ENCODE measurements at places on chromosomes 6 and 20. TPM values are rescaled to one million over a fixed set of nuclear protein-coding genes. Genes with fewer than 3 reads are reported as not detected.
A peak's percentile ranks its signal among the peaks of the same experiment; 100 is the strongest.

- no peak for DNase-seq
Measured at GRCh38 chr6:143607974-143608373, 69.8 kb upstream of the PHACTR2 start.

DNA sequence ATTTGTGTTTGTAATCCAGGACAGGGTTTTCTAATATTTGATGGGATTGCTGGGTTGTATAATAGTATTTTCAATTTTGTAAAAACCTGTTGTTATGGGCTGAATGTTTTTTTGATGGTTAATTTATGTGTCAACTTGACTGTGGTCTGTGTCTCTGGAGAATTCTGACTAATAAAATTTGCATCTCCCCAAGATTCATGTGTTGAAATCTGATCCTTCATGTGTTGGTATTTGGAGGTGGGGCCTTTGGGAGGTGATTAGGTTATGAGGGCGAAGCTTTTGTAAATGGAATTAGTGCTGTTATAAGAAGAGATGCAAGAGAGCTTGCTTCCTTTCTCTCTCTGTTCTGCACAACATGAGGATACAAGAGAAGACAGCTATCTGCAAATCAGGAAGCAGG is 48.7 kb upstream of the SAMD5 start:
- no peak for DNase-seq

DNA sequence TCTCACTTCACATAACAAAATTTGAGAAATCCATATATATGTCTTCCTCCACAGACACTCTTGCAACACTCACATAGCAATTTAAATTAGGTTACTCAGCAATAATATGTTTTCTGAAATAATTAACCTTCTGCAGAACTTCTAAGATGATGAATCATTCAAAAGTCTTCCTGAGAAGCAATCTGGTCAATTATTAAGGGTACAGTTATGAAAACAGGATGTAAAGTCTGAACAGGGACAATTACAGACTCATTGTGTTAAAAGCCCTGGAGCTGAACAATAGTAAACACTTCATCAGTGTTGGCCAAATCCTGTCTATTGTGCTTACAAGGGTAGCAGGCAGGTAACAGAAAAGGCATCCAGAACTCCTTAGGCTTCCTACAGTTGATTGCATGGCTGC is 75.4 kb downstream of the FILIP1 start:
- no peak for DNase-seq

DNA sequence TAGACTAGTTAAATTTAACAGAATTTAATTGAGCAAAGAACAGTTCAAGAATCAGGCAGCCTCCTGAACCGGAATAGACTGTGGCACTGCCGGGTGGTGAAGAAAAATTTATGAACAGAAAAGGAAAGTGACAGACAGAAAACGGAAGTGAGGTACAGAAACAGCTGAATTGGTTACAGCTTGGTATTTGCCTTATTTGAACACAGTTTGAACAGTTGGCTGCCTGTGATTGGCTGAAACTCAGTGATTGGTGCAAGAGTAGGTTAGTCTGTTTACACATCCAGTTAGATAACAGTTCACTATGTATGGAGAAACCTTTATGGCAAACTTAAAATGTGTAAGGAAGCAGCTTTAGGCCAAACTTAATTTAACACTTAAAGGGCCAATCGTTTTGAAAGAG is 116.0 kb upstream of the CITED2 start:
- DNase-seq = no peak

DNA sequence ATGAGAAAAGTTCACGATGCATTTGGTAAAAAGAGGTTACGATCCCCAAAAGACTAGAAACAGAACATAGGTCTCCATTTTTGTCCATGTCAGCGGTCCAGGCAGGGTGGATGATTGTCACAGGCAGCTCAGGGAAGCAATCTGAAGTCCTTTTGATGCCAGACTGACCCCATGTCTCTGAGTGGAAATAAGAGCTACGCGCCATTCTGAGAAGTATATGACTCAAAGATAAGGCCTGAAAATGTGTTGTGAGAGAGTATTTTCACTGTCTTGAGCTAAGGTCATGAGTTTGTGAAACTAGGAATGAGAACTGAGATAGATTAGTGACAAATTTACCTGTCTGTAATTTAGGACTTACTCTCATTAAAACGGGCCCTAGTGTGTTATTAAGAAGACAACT is 69.5 kb downstream of the LYRM4 start:
- DNase-seq = no peak

DNA sequence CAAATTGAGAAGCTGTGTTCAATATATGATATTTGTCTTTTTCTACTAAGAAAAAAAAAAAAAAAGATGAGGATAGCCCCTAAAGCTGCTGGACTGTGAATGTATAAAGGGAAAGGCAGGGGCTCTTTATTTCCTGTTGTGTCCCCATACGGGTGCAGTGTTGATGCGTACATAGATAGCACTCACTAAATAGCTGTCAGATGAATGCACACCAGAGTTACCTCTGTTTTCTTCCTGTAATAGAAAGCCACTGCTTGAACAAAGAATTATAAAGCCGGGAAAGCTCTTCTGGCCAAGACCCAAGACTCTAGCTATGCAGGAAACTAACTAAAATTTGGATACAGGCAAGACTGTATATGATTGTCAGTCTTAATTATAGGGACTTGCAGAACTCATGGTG is 260.0 kb downstream of the FARS2 start:
- DNase-seq = no peak

DNA sequence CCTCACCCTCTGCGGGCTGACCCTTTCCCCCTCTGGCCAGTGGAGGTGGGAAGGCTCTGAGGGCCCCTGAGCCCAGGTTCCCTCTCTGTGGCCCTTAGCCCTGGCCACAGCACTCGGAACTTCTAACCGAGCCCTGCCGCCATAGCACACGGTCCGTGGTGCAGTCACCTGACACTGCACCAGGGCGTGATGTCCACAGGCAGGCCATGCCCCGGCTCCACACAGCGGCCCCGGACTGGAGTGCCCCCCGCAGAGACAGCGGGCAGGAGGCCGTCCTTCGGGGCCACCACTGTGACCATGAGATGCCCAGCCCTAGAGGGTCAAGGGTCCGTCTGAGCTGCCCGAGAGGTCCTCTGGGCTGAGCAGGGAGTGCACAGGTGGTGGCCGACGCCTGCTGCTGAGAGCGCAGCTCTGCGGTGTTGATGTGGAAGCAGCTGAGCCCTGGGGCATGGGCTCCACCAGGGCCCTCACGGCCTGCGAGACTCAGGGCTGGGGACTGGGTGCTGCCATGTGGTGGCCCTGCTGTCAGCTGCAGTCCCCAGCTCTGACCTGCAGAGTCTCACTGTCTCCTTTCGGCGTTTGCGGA is 11.2 kb upstream of the BHLHE23 start:
- no peak for DNase-seq

DNA sequence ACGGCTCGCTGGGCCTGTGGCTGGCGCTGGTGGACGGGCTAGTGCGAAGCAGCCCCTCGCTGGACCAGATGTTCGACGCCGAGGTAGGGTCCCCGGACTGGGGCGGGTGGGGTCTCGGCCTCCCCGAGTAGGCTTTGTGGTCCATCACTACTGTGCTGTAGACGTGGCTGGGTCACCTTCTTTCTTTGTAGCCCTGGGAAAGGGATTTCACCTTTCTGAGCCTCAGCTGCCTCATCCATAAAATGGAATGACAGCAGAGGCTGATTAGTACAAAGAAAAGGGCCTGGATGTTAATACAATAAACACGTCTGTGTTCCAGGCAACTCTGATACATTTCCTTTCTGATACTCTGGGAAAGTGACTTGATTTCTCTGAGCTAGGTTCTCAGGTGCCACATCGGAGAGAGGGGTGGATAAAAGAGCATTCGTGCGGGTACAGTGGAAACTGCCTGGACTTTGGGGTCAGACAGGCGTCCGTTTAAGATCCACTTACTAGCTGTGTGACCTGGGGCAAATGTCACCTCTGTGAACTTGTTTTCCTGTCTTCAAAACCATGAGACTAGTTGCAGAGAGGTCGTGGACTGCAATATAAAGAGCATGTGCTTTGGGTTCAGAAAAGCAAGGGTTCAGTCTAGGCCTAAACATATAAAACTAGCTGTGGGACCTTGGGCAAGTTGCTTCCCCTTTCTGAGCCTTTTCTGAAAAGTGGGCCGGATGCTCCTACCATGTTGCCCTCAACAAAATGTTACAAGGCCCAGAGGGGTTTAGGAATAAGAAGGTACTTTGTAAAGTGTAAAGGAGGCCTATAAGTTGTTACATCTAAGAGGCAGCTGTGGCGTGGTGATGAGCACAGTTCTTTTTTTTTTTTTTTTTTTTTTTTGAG is 896 bp downstream of the SYS1 start:
- no peak for DNase-seq

DNA sequence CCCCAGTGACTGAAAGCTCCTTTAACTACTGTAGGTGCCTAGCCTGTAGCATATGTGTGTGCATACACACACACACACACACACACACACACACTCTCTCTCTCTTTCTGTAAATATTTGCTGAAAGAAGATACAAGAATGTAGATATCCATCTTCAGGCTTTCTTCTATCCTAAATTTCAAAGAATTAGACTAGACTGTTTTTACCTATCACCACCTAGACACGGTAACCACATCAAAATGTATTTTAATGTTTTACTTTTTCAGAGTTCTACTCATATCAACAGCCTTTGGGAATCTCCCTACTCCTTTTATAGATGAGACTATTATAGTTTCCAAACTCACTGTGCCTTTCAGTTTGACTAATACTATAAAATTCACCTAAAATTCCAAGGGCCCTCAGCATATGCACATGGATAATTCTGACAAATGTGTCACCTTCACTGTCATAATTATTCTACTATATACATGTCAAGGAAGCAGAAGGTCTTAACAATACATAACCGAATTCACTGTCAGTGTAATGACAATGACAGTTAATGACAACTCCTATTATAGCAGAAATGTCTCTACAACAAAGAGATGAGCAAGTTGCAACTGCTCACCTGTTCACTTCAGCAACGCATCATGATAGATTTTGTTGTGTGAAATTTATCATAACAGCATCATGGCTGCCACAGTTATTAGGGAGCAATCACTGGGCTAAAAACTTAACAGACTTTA is 236.5 kb downstream of the GMPR start:
- DNase-seq = no peak

DNA sequence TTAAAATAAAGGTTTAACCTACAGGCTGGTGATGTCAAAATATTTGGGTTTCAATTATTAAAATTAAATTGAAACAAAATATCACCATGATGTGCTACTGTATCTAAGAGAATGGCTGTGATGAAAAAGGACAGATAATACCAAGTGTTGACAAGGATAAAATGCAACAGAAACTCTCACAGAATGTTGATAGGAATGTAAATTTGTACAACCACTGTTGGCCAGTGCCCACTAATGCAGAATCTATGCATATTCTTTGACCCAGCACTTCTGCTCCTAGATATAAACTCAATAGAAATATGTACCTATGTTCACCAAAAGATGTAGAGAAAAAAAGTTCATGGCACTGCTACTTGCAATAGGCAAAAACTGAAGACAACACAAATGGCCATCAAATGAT is 41.1 kb upstream of the BTBD3 start:
- DNase-seq = no peak

DNA sequence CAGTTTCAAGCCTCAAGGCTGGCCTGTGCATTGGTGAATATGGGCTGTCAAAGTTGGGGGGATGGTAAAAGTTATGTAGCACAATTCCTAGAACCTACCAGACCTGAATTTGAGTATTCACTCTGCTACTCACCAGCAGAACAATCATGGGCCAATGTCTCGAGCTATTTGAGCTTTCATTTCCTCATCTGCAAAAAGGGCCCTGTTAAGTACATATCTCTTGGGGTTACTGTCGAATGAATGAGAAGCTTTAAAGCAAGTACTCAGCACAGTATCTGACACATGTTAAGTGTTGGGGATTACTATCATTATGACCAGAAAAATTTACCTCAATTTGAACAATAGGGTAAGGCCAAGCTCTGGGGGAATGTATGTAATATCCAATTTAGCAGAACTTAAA is 13.5 kb upstream of the ENPP4 start:
- DNase-seq = no peak

DNA sequence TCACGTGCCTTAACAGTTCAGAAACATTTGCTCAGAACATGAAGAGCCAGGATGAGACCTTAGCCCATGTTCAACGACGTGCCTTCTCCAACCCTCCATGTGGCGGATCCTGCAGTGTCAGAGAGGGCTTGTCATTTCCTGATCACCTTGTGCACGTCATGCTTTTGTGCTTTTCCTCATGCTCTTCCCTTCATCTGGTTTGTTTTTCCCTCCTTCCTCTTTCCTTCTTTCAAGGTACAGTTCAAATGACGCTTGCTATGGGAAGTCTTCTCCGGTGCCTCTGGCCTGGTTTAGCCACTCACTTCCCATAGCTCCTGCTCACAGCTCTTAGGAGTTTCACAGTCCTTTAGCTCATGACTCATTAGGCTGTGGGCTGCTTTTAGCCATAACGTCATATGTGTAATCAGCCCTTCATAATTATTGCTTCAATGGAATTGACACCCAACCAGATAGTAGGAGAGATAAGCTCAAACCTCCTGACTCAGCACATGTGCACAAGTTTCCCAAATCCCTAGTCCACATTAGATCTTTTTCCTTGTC is 102.7 kb upstream of the CNKSR3 start:
- no peak for DNase-seq

GRCh38 chr20:32532246-32532645 is 52.9 kb downstream of the NOL4L start:
- DNase-seq = no peak

- no peak for DNase-seq
Measured at GRCh38 chr20:44800391-44801046, 9.8 kb downstream of the RIMS4 start.

DNA sequence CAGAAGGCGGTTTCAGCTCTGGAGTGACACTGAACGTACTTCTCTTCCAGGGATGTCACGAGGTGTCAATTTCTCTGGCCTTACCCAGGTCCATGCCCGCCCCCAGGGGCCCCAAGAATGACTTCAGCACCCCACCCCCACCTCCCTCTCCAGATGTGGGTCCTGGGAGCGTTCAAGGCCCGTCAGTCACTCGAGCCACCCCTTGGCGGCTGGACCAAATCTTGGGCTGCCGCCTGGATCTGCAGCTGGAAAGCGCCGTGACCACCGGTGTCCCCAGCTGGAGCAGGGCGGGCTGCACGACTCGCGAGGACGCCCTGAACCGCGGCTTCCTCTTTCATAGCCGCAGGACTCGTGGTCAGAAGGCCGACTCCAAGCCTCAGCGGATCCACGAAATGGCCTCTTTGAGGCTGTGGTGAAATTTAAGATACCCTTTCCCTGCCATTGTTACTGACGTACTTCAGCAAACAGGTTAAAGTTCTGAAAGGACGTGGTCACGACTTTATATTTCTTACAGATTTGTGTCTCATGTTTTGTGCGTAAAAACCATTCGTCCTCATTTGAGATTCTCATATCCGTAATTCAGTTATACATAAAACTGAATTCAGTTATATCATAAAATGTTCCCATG is 29.3 kb downstream of the TRIM38 start:
- peak; percentile 34 for DNase-seq

The PRND gene
- total RNA-seq = not detected

The APOBEC2 gene
- not detected for total RNA-seq

The EDN3 gene
- not detected for total RNA-seq

The FAM162B gene
- not detected for total RNA-seq

The BCL2L1 gene
- total RNA-seq = 420 TPM

The GINS1 gene
- total RNA-seq = 40.1 TPM

The DEFB121 gene
- total RNA-seq = not detected

The UST gene
- total RNA-seq = 0.49 TPM

Data from activated T-helper 1 cell treated with anti-CD3 and anti-CD28 coated beads, Interleukin-12 subunit alpha, Interleukin-12 subunit beta, Interleukin-2, Interleukin-4 antibody, amounts not matched to agents 30 ng/mL and 10 ng/mL and 1 ng/mL, durations not matched to agents 14 hours and 24 hours and 36 hours (primary cell).